Fibroblast of lung (primary cell): ENCODE measurements at places on chromosomes 12 and 14.

- peak; percentile 82 for DNase-seq
These were observed 3.0 kb downstream of the GAS2L3 start for GRCh38 chr12:100576331-100577036.

DNA sequence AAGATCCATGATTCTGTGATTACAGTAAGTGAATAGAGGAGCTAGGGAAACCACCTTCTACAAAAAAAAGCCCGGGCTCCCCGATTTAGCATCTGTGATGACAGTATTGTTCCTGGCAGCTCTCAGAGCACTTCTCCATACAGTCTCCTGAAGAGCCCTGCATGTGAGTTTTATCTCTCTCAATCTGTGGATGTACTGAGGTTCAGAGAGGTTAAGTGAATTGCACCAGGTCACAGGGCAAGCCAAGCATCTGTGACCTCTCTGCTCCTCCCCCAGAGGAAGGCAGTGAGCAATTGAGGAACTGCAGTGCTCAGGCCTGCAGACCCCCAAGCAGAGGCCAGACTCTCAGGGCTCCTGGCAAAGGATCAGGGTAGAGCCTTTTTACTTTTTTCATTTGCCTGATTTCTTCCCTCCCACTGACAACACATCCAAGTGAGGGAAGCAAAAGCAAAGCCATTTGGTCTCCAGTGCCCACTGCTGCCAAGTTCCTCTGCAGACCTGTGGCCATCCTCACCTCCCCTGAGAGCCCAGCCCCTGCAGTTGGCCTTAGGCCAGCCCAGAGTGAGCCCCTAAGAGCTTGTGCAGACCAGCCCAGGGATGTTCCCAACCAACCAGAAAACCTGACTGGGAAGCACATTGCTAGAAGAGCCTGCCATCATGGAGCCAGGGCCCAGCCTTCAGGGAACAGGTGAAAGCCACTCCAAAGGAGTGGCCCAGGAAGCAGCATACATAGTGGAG is 47.6 kb upstream of the PNMA1 start:
- DNase-seq, result no peak

GRCh38 chr12:87779016-87779415 is 250.2 kb downstream of the C12orf50 start:
- peak; percentile 69 for DNase-seq

GRCh38 chr12:104494137-104494792 is 37.5 kb downstream of the CHST11 start:
- DNase-seq, result peak; percentile 40

GRCh38 chr12:7127916-7128626 is 618 bp downstream of the RBP5 start:
- DNase-seq, result no peak

GRCh38 chr12:69007855-69008351 is 74.9 kb upstream of the CPM start:
- DNase-seq, result no peak

- DNase-seq, result peak; percentile 80
These were observed 37.3 kb upstream of the ATXN2 start for GRCh38 chr12:111636209-111636945.

DNA sequence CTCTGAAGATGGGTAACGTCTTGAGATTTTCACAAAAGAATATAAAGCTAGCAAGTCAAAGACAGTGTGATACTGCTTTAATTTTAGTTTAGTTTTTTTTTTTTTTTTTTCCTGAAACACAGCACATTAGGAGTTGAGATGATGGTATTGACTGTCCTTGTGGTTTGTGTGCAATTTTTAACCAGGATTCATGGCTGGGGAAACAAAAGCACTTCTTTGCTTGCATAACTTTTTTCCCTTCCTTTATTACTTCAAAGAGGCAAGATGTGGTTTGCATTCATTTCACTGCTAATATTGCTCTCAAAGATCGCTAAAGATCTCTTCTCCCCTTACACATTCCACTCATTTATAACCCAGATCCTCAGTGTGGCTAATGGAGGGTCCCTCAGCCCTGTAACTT is 157.1 kb upstream of the PZP start:
- DNase-seq, result peak; percentile 37

DNA sequence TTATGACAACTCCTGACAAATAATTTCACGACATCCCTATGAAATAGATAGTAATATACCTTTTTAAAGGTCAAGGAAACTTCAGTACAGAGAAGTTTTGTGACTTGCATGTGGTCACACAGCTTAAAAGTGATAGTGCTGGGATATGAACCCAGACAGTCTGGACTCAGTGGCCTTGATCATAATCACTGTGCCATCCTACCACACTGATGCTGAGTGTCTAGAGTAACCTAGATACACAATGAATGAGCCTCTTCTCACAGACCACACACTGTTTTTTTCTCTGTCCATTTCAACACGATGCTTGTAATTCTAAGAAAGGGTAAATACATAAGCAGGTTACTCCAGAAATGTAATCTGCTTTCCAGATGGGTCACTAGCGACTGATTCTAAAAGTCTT is 88.2 kb downstream of the SYNE2 start:
- DNase-seq, result no peak

DNA sequence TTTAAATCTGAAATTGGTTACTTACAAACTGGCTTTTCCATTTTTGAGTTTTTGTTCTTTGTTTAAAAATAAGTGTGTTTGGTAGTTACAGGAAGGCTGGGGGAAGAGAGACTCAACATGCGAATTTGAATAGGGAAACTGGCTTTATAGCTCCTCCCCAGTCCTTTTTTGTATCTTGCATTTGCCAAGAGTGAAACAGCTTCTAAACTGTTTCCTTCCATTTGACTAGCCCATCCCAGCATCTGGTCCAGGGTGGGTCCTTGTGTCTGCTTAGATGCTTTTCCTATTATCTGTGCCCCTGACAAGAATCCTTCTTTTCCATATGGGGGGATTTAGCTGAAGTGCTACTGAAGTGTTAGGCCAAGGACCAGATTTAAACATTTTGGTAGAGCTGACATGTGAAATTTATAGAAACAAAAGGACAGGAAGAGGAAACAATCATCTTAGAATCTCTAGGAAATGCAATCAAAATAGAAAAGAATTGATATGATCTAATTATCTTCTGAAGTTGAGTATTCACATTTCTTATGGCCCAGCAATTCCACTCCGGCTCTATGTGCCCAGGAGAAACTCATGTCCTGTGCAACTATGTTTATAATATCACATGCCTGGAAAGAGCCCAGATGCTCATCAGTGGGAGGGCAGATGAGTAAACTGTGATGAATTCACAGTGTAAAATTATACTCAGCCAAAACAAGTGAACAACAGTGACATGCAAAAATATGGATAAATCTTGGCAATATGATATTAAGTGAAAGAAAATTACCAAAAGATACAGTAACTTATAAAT is 7.4 kb downstream of the SMOC1 start:
- DNase-seq, result peak; percentile 30

- DNase-seq, result peak; percentile 31
These were observed 9.8 kb upstream of the PARP11 start for GRCh38 chr12:3882896-3883564.

- peak; percentile 20 for DNase-seq
These were observed 449 bp downstream of the THAP2 start for GRCh38 chr12:71664411-71665089.

DNA sequence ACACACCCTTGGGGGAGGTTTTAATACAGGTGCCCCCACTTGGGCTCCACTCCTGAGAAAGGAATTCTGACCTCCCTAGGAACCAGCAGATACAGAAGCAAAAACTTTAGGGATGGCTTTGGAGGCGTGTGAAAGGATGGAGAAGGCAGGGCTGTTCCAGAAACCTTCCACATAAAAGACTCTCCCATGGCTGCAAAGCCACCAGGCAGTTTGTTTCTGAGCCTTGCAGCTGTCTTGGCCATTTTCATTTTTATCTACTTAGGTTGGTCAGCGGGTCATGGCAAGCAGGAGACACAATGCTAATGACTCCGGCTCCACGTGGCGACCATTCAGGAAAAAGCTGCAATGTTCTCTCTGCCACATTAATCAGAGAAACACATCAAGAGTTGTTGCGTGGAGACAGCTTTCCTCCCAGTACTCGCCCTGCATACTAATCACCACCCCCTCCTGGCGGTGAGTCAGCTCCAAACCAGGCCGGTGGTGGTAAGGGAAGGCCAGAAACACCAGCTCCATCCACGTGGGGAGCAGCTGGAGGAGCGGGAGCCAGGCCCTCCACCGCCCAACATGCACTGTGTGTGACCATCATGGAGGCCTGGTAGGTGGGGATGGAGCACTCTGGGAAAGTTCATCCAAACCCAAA is 30.9 kb upstream of the IRF2BPL start:
- DNase-seq, result peak; percentile 90

GRCh38 chr12:9698681-9699080 is 29.2 kb downstream of the CLEC2D start:
- DNase-seq, result no peak

- DNase-seq, result no peak
These were observed 62.7 kb downstream of the ATG14 start for GRCh38 chr14:55348766-55349453.

GRCh38 chr12:118035190-118036041 is 18.9 kb downstream of the RFC5 start:
- peak; percentile 47 for DNase-seq

GRCh38 chr14:100104006-100104352 is 38.8 kb downstream of the EVL start:
- DNase-seq, result no peak

- peak; percentile 48 for DNase-seq
These were observed 17.1 kb upstream of the EMP1 start for GRCh38 chr12:13179211-13180074.

DNA sequence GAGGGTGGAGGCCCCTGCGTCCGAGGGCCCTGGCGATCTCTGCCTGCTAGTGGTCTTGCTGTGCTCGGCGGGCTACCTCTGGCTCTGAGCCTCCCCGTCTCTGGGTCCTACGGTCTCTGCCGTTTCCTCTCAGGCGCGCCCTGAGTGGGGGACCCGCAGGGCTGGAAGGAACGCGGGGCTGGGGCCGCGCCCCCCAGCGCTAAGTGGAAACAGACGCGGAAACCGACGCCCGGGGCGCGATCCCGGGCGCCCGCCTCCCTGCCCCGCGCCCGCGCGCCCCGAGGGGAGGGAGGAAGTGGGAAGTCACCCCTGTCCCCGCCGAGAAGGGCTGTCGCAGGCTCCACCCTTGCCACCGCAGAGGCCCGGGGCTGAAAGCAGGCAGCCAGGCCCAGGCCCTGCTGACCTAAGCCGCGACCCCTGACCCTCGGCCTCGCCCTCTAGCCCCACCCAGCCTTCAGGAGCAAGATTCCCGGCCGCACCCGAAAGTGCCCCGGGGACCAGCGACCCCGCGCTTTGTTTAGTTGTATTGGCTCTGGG is 831 bp downstream of the CRIP1 start:
- DNase-seq, result no peak

DNA sequence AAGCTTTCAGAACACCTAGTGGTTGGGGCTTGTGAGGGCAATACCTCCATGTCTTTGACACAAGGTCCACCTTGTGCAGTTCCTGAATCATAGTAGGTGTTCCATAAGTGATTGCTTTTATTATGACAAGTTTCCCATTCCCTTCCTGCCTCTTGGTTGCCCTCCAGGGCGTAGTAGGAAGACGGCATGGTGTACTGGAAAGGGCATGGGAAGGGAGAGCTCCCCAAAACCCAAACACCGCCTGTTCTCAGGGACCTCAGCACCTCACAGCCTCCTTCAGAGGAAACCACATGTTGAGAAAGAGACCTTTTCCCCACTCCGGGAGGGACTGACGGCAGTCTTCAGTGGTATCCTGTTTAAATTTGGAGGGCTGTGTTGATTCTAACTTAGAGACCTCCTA is 21.1 kb downstream of the EVL start:
- no peak for DNase-seq

DNA sequence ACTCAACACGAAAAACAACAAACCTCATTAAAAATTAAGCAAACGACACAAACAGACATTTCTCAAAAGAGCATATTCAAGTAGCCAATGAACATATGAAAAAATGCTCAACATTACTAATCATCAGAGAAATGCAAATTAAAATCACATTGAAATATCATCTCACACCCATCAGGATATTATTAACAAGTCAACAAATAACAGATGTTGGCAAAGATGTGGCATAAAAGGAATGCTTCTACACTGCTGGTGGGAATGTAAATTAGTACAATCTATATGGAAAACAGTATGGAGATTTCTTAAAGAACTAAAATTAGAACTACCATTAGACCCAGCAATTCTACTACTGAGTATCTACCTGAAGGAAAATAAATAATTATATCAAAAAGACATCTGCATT is 182.2 kb downstream of the KITLG start:
- DNase-seq, result no peak
